ACHN (cell line): ENCODE measurements at places on chromosomes 13 and 19.

GRCh38 chr13:43648733-43649132, 138.0 kb downstream of the ENOX1 start:
- no peak for DNase-seq

GRCh38 chr19:55526216-55527196, 10.4 kb downstream of the SBK2 start:
- peak; percentile 41 for DNase-seq

DNA sequence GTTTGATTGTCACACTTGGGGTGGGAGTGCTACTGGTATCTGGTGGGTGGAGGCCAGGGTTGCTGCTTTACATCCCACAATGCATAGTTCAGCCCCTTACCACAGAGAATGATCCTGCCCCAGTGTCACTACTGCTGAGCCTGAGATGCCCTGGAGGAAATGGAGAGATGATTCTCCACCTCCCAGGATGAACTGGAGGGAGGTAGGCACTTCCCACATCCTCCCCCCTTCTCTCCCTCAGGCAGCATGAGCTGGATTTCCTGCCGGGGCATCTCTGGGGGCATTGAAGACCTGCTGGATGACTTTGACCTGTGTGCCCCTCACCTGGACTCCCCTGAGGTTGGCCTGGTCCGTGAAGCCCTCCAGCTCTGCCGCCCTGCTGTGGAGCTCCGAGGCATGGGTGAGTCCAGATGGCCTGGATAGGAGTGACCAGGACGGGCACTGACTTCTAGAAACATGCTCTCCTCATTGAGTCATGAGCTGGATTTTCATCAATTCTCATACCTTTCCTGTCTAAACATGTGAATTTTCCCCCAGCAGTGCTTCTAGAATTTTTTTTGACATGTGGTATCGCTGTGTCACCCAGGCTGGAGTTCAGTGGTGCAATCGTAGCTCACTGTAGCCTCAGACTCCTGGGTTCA, 45.3 kb downstream of the NWD1 start:
- no peak for DNase-seq

- peak; percentile 51 for DNase-seq
Measured at GRCh38 chr13:84896128-84896527, 903.1 kb downstream of the SLITRK6 start.

DNA sequence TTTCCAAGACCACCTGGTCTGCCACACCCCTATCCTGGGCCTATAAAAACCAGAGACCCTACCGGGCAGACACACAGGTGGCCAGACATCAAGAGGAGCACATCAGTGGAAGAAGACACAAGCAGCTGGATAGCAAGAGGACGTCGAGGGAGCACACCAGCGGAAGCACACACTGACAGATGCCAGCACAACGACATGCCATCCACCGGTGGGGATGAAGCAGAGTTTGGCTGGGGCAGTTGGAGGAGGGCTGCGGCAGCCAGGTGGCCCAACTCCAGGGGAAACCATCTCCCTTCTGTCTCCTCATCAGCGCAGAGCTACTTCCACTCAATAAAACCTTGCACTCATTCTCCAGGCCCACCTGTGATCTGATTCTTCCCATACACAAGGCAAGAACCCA, 200.6 kb downstream of the PCDH17 start:
- no peak for DNase-seq

DNA sequence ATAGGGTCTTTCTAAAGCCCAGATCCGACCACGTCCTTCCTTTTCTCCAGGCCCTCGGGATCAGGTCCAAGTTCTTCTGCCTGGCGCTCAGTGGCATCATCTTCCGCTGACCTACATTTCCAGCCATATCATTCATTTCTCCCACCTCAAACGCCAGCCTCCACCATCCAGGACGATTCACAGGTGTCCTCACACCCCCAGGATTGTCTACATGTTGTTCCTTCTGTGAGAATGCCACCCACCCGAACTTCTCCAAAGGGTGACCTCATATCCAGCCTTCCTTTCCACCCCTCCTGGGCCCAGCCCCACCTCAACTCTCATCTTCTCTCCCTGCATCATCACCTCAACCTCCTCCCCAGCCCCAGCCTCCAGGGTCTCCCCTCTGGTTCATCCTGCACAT, 4.7 kb upstream of the KLK5 start:
- no peak for DNase-seq

DNA sequence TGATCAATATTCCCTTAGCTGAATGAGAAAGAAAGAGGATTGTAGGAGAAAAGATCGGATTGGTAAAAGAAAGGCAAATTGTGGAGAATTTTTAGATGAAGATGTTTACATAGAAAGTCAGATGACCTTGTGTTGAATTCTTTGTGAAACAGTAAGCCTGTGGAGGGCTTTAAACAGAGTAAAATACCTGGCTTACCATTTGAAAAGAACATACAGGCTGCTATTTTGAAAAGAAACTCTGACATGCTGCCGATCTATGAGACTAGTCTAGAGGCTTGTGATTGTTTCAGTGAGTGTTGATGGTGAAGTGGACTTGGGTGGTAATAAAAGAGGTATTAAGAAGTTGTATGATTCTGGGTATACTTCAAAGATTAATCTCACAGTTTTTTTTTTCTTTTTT, 938.9 kb upstream of the PRR20A start:
- DNase-seq = no peak

- DNase-seq = no peak
Measured at GRCh38 chr19:5011476-5012238, 42.7 kb downstream of the KDM4B start.

DNA sequence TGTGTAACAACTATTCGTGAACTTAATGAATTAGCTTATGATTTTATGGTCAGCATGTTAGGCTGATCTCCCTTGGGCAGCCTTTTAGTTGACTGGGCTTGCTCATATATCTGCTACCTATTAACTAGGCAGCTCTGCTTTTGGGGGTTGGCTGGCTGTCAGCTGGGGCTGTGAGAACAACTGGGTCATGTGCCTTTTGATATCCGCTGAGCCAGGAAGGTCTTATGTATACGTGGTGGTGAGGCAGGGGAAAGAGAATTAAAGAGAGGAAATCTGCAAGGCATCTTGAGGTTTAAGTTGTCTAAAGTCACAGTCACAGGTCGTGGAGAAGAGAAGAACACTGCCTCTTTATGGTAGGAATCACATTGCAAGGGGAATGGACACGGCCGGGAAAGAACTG, 206.9 kb downstream of the LMO7 start:
- DNase-seq = no peak
